ENCODE measurements at places on chromosomes 1 and 21.

DNA sequence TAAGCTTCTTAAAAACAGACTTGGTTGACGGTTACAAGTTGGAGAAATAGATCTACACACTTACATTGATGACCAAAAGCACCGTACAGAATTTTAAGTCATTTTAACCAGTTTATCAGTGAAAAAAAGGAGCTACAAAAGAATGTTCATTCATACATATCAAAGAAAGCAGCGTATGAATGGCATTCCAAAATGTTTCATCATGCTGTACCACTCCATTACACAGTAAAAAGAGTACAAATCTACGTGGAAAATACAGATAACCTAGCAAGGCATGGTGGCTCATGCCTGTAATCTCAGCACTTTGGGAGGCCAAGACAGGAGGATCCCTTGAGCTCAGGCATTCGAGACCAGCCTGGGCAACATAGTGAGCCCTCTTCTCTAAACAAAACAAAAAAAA is 40.3 kb downstream of the ZZZ3 start:
- no peak for DNase-seq

GRCh38 chr1:110606657-110607535 is 738 bp upstream of the KCNA2 start:
- no peak for DNase-seq

DNA sequence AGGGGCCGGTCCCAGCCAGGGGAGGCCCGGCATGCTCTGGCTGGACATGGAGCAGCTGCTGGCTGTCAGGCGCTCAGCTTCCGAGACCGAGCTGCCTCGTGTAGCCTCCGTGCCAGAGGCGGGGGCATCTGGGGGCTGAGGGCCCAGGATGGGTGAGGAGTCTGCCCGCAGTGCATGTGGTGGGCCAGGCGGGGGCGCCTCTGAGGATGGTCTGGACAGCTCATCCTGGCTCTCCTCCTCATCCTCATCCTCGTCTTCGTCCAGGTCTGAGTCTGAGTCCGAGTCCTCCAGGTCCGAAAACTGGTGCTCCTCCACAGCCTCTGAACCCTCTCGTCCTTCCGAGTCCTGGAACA is 28.9 kb upstream of the EDN2 start:
- no peak for DNase-seq

- DNase-seq, result no peak
Observed at GRCh38 chr1:227774051-227774731, 39.0 kb downstream of the SNAP47 start.

DNA sequence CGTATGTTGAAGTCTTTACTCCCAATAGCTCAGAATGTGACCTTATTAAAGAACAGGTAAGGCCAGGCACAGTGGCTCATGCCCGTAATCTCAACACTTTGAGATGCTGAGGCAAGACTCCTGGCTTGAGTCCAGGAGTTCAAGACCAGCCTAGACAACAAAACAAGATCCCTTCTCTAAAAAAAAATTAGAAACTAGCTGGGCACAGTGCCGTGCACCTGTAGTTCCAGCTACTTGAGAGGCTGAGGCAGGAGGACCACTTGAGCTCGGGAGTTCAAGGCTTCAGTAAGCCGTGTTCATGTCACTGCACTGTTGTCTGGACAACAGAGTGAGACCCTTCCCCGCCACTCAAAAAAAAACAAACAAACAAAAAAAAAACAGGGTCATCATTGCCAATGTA is 171.3 kb downstream of the RERE start:
- DNase-seq, result no peak

All from stimulated activated CD4-positive, alpha-beta T cell treated with anti-CD3 and anti-CD28 coated beads, Interleukin-4, amount 100 ng/mL, for 4 hours (primary cell).